Smooth muscle cell of the pulmonary artery (primary cell): ENCODE measurements at places on chromosomes 3 and 15. TPM values are rescaled to one million over a fixed set of nuclear protein-coding genes. Genes with fewer than 3 reads are reported as not detected.

CKMT1B gene
- not detected in 2 replicates for total RNA-seq

THSD4 gene
- 56.2 and 120 TPM in 2 replicates for total RNA-seq

GPR171 gene
- total RNA-seq: not detected in 2 replicates

C3orf20 gene
- under 0.01 and 0.07 TPM in 2 replicates for total RNA-seq

REC114 gene
- total RNA-seq: not detected in 2 replicates

ADIPOQ gene
- total RNA-seq: not detected in 2 replicates

ITIH4 gene
- total RNA-seq: 2.5 and 2.6 TPM in 2 replicates

ZBTB47 gene
- 50.5 and 59.8 TPM in 2 replicates for total RNA-seq

GOLGA8R gene
- total RNA-seq: 2.9 and 3.3 TPM in 2 replicates

TMC3 gene
- total RNA-seq: 0.13 and 0.20 TPM in 2 replicates

SPINK8 gene
- not detected in 2 replicates for total RNA-seq

ARL6 gene
- total RNA-seq: 11.4 and 13.6 TPM in 2 replicates

SPSB4 gene
- not detected in 2 replicates for total RNA-seq

SETMAR gene
- total RNA-seq: 8.6 and 10.2 TPM in 2 replicates

COLQ gene
- 0.36 and 1.3 TPM in 2 replicates for total RNA-seq

MAPK6 gene
- 56.9 and 62.2 TPM in 2 replicates for total RNA-seq

LRRN1 gene
- 0.30 and 0.33 TPM in 2 replicates for total RNA-seq

RAB7A gene
- total RNA-seq: 53.6 and 69.9 TPM in 2 replicates

DIPK2A gene
- total RNA-seq: 100 and 101 TPM in 2 replicates

SLC38A3 gene
- total RNA-seq: not detected in 2 replicates
